ENCODE measurements at places on chromosomes 4 and X.

GRCh38 chr4:65069177-65069576 is 601.1 kb downstream of the EPHA5 start:
- no peak for DNase-seq

- DNase-seq = no peak
These were observed 133.6 kb upstream of the CPEB2 start for GRCh38 chr4:14868426-14869395.

DNA sequence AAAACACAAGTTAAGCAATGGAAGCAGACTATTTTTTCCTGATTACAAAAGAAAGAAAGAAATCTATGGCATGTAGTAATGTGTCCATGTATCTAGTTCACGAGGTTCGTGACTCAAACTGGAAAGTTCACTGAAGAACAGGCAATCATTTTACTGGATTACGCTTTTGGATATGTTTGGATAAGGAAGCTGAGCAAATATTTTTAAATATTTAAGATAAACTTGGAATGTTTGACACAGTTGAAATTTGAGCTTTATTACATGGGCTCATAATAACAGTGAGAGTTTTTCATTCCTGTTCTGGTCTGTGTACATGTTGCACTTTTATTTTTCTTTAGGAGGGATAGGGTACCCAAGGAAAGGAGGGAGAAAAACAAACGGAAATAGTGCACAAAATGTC is 244.2 kb upstream of the GK2 start:
- DNase-seq = peak; percentile 50

DNA sequence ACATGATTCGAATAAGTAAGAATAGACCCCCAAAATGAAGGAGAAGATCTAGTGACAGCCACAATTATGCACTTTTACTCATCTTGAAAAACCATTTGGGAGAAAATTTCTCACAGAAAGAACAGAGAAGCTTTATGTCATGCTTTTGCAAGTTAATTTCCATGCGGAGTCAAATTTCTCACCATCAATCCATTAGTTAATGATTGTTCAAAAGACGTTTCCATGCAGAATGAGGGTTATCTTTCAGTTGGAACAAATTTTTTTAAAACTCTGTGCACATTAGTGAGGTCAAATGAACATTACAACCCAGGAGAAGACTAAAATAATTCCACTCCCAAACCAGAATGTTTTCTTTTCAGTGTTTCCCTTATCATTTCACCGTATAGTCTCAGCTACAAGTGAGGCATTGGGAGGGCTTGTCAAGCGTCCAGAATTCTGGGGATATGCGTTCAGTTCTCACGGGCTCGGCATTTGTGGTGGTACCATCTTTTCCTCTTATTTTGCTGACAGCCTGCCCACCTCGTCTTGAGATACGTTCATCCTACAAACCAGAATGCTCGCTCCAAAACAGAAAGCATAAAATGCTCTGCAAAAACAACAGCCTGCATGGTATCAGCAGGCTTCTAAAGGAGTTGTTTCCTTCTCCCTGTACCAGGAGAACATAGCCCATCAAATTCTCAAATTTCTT is 130.8 kb upstream of the TBL1X start:
- no peak for DNase-seq

DNA sequence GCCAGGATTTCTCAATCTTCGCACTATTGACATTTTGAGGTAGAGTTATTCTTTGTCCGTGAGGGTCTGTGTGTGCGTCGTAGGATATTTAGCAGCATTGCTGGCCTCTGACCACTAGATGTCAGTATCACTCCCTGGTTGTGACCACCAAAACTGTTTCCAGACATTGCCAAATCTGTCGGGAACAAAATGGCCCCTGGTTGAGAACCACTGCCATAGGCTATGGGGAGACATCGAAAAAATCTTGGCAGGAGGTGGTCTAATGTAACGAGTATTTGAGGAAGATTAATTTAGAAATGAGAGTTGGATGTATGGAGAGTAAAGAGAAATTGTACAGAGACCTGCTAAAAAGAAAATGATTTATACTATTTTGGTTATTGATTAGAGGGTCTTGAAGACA is 108.4 kb downstream of the DOCK11 start:
- peak; percentile 65 for DNase-seq

DNA sequence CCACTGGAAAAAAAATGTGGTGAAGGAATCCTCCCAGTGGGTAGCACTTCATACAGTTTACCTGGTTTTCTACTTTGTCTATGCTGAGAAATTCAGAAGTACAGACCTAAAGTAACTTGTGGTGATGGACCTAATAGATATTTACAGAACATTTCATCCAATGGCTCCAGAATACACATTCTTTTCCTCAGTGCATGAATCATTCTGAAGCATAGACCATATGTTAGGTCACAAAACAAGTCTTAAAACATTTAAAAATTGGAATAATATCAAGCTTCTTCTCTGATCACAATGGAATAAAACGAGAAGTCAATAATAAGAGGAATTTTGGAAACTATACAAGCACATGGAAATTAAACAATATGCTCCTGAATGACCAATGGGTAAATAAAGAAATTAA is 450.1 kb upstream of the INTU start:
- no peak for DNase-seq

DNA sequence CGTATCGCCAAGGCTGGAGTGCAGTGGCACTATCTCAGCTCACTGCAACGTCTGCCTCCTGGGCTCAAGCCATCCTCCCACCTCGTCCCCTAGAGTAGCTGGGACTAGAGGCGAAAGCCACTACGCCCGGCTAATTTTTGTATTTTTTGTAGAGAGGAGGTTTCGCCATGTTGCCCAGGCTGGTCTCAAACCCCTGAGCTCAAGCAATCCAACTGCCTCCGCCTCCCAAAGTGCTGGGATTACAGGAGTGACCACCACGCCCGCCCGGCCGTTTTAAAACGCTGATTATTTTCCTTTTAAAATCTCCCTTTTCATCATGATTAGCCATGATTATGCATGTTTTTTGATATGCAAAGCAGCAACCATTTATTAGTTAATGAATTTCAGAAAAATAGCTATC is 2.2 kb downstream of the N4BP2 start:
- no peak for DNase-seq

- DNase-seq = no peak
These were observed 211.8 kb downstream of the SLC7A11 start for GRCh38 chr4:138030375-138030774.

- DNase-seq = no peak
These were observed 70.8 kb upstream of the PACRGL start for GRCh38 chr4:20629186-20630106.

GRCh38 chr4:146833530-146833929 is 112.1 kb downstream of the TTC29 start:
- DNase-seq = no peak

DNA sequence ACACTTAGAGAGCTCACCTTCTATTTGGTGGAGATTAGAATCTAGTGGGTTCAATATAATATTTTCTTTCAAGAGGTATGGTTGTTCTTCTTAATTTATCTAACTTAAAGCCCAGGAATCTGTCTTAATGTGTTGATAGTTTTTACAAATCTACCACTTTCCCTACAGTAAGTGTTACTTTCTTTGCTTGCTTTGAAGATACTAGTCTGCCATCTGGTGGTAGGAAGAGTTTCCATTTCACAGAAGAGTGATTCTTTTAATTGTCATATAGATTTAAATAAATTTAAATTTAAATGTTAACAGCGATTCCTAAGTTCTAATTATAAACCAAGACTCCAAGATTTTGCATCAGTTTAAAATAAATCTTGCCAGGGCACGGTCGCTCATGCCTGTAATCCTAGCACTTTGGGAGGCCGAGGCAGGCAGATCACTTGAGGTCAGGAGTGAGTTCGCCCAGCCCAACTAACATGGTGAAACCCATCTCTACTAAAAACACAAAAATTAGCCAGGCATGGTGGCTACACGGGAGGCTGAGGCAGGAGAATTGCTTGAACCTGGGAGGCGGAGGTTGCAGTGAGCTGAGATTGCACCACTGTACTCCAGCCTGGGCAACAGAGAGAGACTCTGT is 43.5 kb downstream of the NUDT9 start:
- peak; percentile 13 for DNase-seq

DNA sequence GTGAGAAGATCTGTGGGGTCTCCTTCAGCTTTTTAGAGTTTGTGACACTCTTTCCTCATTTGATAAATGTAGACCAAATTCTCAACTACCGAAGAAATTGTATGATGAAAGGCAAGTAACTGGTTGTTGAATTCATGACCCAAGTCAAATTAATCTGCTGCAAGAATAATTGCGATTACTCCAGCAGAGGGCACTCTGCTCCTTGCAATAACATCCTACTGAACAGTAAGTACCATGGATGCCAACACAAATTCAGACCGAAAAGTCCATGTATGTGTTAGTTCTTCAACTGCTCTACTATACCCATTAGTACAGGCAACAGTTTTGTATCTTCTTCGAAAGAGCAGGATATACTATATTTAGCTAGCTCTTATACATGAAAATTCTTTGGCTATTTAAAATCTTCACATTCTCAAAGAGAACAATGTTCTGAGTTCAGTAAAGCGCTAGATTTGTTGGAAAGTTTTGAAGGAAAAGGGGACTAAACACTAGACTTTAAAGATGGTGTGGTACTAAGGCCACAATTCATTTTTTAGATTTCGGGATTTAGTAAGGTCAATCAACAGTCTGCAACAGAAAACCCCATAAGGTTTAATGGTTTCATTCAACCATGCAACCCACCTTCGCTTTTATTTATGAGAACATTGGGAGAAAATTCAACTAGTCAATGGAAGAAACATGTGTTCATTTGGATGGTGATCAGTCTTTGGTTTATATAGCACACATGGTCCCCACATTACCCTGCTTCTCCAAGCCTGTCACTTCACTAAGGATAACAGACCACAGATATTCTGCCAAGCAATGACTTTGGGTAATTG is 105.4 kb upstream of the TBC1D9 start:
- DNase-seq = peak; percentile 63

DNA sequence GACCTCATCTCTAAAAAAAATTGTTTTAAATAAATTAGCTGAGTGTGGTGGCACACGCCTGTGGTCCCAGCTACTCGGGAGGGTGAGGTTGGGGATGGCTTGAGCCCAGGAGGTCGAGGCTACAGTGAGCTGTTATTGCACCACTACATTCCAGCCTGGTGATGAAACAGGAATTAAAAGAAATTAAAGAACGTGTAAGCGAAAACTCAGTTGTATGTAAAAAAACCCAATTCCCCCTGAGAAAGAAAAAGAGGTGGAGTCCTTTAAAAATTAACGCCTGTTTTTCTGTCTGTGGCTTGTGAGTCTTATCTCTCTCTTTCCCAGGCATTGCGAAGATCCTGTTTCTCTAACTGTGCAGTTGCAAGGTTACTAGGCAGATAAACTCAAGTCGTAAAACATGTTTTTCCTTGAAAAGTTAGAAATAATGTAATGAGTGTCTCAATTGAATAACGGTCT is 22.1 kb downstream of the EPGN start:
- DNase-seq = no peak

DNA sequence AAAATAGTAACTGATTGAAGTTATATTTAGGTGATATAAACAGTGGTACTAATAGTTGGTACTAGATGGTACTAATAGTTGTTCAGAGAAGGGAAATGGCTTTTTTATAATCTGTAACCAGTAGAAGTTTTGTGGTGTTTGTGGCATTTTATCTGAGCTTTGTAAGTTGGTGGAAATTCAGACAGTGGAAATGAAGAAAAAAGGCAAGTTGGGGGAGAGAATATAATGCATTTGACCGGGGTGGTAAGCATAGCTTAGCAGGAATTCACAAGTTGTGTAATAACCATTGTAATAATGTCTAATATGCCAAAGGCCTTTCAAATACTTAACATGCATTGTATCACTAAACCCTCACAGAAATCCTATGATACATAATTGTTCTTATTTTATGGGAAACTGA is 36.3 kb downstream of the DTHD1 start:
- no peak for DNase-seq

DNA sequence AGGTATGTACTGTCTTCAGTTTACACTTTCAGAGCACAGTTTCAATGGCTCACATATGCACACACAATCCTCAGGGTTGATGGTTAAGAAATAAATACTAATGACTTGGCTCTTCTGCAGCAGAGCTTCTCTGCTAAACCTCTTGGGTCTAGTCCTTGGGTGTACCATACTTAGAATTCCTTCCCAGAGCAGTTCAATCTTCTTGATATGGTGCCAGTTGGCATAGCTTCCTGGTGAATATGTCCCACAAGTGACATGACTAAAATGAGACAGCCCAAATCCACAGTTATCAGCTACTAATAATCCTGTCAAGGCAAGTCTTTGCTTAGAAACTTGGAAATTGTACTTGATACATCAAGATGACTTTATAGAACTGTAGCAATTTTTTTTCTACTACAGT is 654.4 kb downstream of the IQCM start:
- DNase-seq = no peak

- no peak for DNase-seq
These were observed 118.8 kb downstream of the FAM13A start for GRCh38 chr4:88938138-88938537.

DNA sequence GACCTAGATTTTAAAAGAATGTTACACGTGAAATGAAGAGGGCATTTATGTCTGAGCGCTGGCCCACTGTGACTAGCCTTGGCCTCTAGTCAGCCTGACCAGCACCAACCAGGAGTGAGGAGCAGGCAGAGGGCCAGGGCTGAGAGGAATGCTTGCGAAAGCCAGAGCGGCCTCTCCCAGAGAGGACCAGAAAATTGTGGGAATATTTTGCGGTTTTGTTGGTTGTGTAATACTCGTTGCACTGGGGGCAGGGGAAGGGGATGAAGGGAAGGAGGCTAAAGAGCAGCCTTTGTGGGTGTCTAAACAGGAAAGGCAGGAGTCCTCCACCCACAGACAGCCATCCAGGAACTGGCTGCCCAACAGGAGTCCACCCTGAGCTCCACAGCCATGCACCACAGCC is 3.8 kb downstream of the GABRE start:
- no peak for DNase-seq

DNA sequence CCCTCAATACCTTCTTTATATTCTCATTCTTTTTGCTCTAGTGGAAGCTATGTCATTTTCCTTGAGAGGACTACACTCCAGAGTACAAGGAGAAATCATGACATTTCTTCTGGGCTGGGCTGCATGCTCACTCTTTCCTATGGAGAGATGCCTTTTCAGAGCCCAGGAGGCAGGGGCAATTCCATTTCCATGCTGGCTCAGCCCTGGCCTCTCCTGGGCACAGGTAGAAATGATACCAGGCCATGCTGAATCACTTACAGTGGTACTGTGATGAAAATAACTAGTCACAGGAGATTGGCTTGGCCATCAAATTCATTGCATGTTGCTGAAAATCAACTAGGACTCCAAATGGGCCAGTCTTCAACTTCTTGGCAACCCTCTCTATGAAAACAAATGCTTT is 34.0 kb upstream of the PPARGC1A start:
- no peak for DNase-seq

DNA sequence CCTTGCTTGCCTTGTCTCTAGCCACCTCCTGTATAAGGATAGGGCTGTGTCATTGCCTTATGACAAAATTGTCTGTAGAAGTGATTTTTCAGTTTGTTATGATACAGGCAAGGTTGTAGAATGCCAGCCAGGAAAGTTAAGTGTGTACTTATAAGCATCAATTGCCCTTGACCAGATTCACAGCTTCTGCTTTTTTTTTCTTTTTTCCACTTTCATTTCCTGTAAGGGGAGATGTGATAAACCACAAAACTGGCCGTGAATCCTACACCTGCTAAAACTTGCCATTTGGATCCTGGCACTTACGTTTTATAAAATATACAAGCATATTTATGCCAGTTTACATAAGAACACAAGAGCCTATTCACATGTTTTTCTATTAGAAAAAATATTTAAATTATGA is 35.0 kb upstream of the BMPR1B start:
- DNase-seq = no peak
